Naive B cell (primary cell): ENCODE measurements at places on chromosomes 7 and 10.
A peak's percentile ranks its signal among the peaks of the same experiment; 100 is the strongest.

DNA sequence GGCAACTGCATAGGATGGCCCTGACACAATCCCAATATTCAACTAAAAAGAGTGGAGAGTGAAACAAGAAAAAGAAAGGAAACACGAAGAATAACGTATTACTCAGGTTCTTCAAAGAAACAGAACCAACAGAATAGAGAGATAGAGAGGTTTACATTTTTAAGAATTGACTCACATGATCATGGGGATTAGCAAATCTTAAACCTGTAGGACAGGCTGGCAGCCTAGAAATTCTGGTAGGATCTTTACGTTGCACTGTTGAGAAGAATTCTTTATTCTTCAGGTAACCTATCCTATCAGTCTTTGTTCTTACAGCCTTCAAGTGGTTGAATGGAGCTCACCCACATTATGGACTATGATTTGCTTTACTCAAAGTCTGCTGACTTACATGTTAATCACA is 103.9 kb downstream of the AASS start:
- H3K4me3 ChIP-seq = no peak overlapping the region
- no peaks in the 10 kb centered on the region for H3K36me3 ChIP-seq
- no peaks in the 10 kb centered on the region for H3K4me1 ChIP-seq
- peaks cover 8% of the 10 kb centered on the region for H3K27me3 ChIP-seq
- no peak overlapping the region for H3K27ac ChIP-seq
- DNase-seq = no peak

- no peak overlapping the region for H3K27ac ChIP-seq
- DNase-seq = no peak
- H3K4me3 ChIP-seq = no peak overlapping the region
- H3K36me3 ChIP-seq = no peaks in the 10 kb centered on the region
- H3K4me1 ChIP-seq = no peaks in the 10 kb centered on the region
Measured at GRCh38 chr7:117217106-117218035, 105.5 kb downstream of the WNT2 start.

GRCh38 chr10:46517541-46517940 is 38.9 kb downstream of the GPRIN2 start:
- H3K4me3 ChIP-seq = no peak overlapping the region
- no peaks in the 10 kb centered on the region for H3K36me3 ChIP-seq
- no peaks in the 10 kb centered on the region for H3K4me1 ChIP-seq
- peaks cover 4% of the 10 kb centered on the region for H3K27me3 ChIP-seq
- DNase-seq = no peak
- H3K27ac ChIP-seq = no peak overlapping the region

GRCh38 chr7:111199643-111200042 is 108.7 kb downstream of the LRRN3 start:
- no peaks in the 10 kb centered on the region for H3K27me3 ChIP-seq
- no peak for DNase-seq
- H3K27ac ChIP-seq = no peak overlapping the region

DNA sequence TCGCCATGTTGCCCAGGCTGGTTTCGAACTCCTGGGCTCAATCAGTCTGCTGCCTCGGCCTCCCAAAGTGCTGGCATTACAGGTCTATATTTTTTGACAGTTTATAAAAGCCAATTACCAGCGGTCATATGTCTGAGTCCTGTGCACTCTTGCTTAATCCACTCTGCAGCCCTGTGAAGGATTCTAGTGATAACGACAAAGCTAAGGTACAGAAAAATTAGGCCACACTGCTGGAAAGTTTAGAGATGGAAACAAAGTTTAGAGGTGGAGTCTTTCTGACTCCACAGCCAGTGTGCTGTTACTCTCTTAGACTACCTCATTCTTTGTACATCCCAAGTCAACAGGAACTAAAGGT is 707 bp downstream of the PTER start:
- peak overlapping the region; percentile 95 for H3K27ac ChIP-seq
- no peaks in the 10 kb centered on the region for H3K36me3 ChIP-seq
- H3K27me3 ChIP-seq = peaks cover 12% of the 10 kb centered on the region
- H3K4me1 ChIP-seq = peaks cover 50% of the 10 kb centered on the region

DNA sequence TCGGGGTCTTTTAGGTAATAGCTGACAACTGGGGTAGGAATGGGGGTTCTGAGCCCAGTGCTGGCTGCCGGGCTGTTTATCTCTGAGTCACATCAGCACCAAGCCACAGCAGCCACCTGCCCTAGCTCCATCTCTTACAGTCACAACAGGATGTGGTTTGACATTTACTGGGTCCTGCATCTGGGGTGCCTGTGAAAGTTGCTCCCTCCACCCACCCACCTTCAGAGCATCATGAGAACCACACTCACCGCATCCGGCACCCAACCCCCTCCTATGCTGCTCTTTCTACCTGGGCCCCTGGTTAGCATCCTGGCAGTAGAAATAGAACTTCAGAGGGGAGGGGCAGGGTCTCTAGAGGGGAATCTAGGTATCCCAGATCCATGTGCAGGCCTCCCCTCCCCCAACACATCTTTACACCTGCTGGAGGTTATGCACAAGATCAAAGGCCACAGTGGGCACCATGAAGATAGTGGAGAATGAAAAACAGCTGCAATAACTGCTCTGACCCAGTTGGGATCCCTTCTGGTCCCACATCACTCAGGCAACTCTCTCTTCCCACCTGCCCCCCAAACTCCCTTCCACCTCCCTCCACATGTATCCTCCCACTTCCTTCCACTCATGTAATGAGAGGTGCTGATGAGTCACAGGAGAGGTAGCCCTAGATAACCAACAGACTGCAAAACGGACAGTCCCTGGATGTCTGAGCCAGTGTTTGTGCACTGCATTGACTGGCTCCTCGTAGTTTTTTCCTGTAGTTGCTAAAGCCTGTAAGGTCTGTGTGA is 38.2 kb downstream of the PRSS2 start:
- DNase-seq = peak; percentile 95
- peaks cover 97% of the 10 kb centered on the region for H3K4me1 ChIP-seq
- peak overlapping the region; percentile 81 for H3K4me3 ChIP-seq
- H3K27me3 ChIP-seq = no peaks in the 10 kb centered on the region
- peak overlapping the region; percentile 100 for H3K27ac ChIP-seq

DNA sequence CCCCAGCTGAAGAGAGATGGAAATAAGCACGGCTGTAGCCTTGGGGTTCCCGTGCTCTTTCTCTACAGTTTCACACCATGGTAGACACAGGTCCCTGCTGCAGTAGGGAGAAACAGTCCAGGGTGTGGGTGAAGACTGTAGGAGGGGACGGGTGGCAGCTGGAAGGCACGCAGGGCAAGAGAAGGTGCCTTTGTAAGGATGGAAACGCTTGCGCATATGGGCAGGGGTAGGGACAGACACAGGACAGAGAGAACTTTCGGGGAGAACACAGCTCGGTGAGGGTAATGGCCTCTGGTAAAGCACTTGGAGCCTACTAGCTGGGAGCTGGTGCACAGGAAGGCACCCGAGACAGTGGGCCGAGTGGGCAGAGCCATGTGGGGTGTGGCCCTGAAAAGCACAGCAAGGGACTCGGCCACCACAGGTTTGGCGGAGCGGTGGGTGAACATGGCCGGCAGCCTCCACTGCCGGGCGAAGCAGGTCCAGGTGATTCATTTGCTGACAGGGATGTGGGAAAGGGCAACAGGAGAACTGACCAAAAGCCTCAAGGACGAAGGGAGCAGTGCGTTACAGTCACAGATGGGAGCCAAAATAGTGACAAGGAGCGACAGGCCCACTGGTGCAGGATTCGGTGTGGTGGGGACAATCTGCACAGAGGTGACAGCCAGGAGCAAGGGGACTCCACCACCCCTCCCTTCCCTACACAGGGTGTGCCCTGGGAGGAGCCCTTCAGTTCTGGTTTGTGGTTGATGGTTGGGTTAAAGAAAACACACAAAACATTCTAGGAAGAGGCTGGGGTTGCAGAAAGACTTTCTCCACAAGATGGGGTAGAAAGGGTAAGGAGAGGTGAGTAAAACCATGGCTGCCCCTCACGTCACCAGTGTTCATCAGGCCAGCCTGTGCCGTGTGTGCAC is 97.1 kb downstream of the VOPP1 start:
- no peak for DNase-seq
- peak overlapping the region; percentile 72 for H3K27ac ChIP-seq
- H3K4me3 ChIP-seq = no peak overlapping the region
- peaks cover 13% of the 10 kb centered on the region for H3K4me1 ChIP-seq

DNA sequence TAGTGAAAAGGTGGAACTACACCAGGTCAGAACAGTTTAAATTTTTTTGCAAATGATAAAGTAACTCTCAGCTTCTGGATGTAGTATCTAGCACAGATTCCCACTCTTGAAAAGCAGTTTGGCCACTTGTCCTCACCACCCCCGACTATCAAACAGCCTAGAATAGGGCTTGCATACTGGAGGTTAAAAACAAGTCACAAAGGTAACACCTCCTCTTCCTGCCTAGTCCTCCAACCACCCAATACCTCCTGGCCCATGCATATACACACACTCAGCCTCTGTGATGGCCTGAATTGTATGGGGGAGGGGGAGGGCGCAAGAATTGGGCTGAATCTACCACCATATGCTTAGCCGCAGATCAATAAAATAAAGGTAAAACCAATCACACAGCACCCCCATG is 5.7 kb downstream of the SKAP2 start:
- no peaks in the 10 kb centered on the region for H3K27me3 ChIP-seq
- no peak for DNase-seq
- no peak overlapping the region for H3K27ac ChIP-seq
- H3K4me3 ChIP-seq = peak overlapping the region; percentile 83
- peaks cover 31% of the 10 kb centered on the region for H3K4me1 ChIP-seq
- H3K36me3 ChIP-seq = peaks cover 2% of the 10 kb centered on the region

DNA sequence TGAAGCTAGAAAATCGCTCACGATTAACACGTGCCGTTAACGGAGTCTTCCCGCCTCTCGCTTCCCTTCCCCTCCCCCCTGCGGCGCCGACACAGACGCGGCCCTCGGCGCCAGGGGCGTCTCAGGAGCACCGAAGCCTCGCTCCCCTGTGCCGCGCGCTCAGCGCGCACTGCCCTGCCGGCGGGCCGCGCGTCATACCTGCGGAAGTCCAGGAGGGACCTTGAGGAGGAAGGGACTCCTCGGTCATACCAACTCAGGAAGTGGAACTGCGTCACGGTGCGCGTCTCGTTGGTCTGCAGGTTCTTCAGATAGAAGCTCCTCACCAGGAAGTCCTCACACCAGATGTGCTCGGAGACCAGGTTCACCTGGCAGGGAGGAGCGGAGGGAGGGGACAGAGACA is 239.6 kb downstream of the DNAJB6 start:
- peaks cover 4% of the 10 kb centered on the region for H3K27me3 ChIP-seq
- no peaks in the 10 kb centered on the region for H3K36me3 ChIP-seq
- peak overlapping the region; percentile 87 for H3K27ac ChIP-seq

GRCh38 chr7:155207326-155208002 is 90.2 kb upstream of the INSIG1 start:
- peaks cover 27% of the 10 kb centered on the region for H3K4me1 ChIP-seq
- H3K27ac ChIP-seq = no peak overlapping the region
- DNase-seq = no peak
- peaks cover 29% of the 10 kb centered on the region for H3K27me3 ChIP-seq
- no peak overlapping the region for H3K4me3 ChIP-seq

DNA sequence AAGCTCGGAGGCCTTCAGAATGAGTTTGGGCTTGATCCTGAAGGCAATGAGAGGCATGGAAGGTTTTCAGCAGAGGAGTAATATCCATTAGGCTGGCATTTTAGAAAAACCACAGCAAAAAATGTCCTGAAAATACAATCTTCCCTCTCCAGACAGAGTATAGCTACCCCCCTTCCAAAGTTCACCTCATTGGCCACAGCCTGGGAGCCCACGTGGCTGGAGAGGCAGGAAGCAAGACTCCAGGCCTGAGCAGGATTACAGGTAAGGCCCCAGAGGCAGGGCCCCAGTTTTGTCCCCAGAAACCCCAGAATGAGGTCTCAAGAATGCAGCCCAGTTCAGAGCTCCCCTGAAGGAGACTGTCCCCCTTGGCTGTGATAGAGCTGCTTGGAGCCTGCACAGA is 5.3 kb downstream of the PNLIPRP1 start:
- DNase-seq = no peak
- H3K36me3 ChIP-seq = no peaks in the 10 kb centered on the region
- no peak overlapping the region for H3K27ac ChIP-seq
- no peaks in the 10 kb centered on the region for H3K4me1 ChIP-seq
- no peaks in the 10 kb centered on the region for H3K27me3 ChIP-seq

DNA sequence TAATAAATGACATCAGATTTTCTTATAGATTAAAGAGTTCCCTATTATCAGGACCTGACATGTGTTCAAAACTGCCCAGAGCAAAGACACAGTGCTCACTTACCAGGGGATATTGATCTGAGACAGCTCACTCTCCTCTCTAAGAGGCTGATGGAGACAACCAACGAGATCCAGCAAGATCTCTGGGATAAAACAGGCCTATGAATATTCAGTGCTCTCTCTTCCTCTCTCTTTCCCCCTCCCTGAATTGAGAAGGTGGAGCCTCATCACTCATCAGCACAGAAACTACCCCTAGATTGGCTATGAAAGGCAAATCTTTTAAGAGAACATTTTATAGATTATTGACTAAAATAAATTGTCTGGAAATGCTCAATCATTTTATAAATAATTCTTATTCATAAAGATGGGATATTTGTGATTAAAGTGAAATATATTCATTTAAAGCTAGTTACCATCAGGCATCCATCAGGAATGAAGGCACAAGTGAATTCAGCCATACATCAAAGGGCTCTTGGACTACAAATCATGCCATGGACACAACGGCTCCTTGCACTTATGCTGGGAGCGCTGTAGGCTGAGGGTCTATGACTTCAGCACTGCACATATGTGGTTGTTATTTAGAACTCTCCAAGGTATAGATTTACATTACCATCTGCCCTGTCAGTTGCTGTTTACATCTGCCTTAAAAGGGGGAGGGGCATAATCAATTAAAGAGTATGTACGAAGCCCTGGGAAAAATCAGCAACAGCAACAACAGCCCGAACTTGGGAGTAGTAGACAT is 3.4 kb upstream of the PPP1R17 start:
- H3K36me3 ChIP-seq = no peaks in the 10 kb centered on the region
- no peaks in the 10 kb centered on the region for H3K27me3 ChIP-seq
- H3K4me1 ChIP-seq = peaks cover 6% of the 10 kb centered on the region
- DNase-seq = no peak
- H3K4me3 ChIP-seq = no peak overlapping the region

DNA sequence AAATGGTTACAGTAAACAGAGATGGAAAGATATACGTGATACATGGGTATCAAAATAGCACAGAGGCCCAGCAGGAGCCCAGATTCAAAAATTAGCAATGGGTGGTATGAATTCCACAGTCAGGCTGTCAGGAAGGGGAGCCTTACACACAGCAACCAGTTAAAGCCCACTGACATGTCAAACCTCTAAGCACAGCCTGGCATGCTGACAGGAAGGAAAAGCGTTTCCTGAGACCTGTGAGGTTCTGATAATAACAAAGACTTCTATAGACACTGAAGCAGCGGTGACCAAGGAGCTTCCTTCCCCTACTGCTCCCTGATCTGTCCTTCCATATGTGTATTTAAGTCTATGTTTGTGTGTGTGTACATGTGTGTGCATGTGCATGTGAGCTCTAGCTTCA is 89.9 kb downstream of the PHYHIPL start:
- DNase-seq = no peak
- H3K4me3 ChIP-seq = no peak overlapping the region
- no peak overlapping the region for H3K27ac ChIP-seq

- no peak for DNase-seq
- H3K36me3 ChIP-seq = no peaks in the 10 kb centered on the region
- H3K27ac ChIP-seq = no peak overlapping the region
- no peak overlapping the region for H3K4me3 ChIP-seq
- peaks cover 18% of the 10 kb centered on the region for H3K27me3 ChIP-seq
Measured at GRCh38 chr10:28715757-28716156, 38.4 kb downstream of the BAMBI start.
